ENCODE measurements at places on chromosomes 2 and 18.

DNA sequence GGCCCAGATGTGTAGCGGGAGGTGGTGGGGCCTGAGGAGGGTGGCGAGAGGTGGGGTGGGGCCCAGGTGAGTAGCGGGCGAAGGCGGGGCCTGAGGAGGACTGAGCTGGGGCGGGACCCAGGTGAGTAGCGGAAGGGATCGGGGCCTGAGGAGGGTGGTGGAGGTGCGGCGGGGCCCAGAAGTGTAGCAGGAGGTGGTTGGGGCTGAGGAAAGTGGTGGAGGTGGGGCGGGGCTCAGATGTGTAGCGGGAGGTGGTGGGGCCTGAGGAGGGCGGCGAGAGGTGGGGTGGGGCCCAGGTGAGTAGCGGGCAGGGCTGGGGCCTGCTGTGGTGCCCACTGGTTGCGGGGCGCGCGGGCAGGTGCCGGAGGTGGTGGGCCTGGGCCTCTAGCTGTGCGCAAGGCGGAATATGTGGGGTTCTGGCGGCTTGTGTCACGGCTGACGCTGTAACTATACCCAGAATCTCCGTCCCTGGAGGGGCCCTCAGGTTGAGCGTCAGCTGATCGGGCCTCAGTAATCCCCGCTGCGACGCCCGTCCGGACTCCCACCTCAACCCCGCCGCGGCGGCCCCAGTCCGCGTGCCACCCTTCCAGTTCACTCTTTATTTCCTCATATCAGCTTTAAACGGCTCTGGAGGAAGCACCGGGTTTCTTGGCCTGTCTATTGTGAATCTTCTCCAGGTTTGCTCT, 866 bp upstream of the SF3B6 start:
- DNase-seq, result no peak

- peak; percentile 65 for DNase-seq
Observed at GRCh38 chr18:74353169-74353775, 37.6 kb downstream of the C18orf63 start.

DNA sequence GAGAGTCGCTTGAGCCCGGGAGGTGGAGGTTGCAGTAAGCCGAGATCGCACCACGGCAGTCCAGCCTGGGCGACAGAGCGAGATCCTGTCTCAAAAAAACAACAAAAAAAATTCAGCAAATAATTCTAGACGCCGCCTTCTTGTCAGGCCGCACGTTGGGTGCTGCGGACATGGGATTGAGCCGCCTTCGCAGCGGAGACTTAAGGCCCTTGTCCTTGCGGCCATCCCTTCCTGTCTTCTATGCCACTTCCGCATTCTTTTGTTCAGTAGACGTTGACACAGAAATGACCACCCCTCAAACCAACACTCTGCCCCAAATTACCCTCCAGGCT, 15.8 kb downstream of the PTPN18 start:
- no peak for DNase-seq

- DNase-seq, result no peak
Observed at GRCh38 chr2:208669394-208669793, 262.8 kb downstream of the PTH2R start.

- DNase-seq, result no peak
Observed at GRCh38 chr2:143918465-143918989, 601.4 kb downstream of the ZEB2 start.

DNA sequence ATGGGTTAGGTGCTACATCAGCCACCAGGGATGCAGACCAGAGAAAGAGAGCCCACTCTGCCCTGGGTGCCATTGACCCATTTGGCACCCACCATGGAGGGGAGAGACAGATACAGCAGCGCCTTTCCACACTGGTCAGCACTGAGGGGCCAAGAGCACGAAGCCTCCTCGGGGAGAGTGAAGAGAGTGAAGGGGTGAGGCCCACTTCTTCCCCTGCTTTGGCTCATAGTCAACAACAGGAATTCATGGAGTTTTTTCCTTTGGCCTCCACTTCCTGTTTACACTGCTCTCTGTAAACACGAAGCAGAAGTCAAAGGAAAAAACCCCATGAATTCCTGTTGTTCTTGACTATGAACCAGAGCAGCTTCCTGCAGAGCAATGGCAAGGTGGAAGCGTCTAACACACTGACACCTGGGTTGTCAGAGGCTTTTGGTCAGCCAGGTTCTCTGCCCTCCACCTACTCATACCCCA, 80.0 kb downstream of the CCDC93 start:
- DNase-seq, result no peak

DNA sequence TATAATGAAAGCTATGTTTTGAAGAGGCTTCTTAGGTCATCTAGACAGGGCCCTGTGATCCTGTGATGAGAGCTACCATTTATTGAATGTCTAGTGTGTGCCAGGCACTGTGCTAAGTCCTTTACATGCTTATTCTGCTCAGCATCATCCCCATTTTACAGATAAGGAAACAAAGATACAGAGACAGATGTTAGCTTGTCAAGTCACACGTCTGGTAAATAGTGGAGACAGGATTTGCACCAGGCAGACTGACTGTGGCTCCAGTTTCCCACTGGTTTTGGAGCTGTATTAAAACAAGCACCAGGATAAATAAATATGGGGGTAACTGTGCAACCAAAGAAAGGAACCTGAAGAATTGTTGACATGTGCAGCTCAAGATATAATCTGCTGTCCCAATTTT, 19.2 kb upstream of the EML6 start:
- no peak for DNase-seq

DNA sequence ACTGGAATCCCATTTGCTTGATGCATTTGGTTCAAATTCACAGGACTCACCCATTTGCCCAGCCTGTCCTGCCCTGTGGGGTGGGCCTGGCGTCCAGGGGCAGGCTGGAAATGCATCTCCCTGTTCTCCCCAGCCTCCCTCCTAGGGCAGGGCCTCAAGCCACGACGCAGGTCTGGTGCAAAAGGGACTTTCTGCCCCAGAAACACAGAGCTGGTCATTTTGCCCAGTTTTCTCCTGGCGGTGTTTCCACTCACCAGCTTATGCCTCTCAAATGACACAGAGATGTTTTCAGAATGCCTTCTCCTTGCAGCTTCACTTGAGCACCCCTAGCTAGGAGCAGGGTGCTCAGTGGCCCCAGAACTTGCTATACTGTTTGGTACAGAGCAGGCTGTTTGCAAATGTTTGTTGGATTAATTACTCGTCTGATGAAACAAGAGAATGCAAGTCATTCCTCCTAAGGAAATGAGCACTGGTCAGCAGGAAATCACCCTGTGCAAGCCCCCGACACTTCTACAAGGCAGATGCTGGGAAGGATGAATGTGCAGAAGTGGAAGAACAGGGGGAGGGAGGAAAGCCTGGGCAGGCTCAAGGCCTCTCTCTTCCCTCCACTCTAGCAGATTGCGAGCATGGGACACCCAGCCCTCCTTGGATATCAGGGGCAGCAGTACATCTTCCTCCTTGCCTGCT, 164.3 kb upstream of the APCDD1 start:
- no peak for DNase-seq

DNA sequence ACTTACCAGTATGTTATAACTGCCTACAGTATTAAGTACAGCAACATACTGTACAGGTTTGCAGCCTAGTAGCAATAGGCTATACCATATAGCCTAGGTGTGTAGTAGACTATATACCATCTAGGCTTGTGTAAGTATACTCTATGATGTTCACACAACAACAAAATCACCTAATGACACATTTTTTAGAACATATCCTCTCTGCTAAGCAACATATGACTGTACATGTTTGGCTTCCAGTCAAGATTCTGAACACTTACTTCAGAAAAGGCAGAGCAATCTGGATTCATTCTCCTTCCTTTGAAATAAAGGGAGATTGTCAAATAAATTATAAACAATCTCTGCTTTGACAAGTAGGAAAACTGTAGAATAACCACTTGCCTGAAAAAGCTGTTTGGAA, 81.8 kb downstream of the EXOC6B start:
- no peak for DNase-seq

DNA sequence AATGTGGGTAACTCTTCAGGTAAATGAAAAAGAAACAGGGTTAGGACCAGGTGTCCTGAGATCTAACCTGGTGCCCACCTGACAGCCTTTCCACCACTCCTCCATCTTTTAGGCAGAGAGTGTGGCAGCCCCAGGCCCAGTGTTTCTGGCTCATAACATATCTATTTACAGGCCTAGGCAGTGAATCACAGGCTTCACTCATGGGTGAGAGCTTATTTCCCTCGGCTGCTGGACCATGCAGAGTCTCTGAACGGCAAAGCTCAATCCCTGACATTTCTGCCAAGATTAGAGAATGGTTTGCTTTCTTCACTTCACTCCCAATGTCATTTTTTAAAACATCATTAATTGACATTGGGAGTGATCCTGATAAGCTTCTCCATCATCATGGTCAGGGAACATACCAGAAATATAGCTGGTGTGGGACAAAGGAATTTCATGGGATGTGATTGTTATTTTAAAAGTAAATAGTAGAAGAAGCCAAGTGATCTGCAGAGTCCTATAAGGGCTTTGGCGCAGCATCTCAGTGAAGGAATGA, 323.9 kb downstream of the SETBP1 start:
- DNase-seq, result no peak

DNA sequence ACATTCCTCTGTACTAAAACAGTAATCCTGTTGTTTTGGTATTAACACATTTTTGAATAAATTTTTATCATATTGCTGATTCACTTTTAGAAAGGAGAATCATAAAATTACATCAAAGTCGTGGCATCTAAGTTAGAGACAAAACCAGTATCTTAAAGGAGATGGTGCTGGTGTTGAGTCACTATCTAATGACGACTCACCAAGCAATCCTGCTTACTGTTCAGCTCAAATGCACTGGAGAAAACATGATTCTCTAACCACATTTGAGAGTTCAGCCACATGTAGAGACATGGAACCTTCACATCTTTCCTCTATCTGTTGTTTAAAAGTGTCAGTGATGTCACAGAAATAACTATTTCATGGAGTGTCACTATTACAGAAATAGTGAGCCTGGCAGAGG, 473.8 kb downstream of the TGIF1 start:
- no peak for DNase-seq
